ENCODE measurements at places on chromosomes 2 and 18.

- ATAC-seq = no peak
Measured at GRCh38 chr2:179927041-179927440, 65.6 kb upstream of the ZNF385B start.

DNA sequence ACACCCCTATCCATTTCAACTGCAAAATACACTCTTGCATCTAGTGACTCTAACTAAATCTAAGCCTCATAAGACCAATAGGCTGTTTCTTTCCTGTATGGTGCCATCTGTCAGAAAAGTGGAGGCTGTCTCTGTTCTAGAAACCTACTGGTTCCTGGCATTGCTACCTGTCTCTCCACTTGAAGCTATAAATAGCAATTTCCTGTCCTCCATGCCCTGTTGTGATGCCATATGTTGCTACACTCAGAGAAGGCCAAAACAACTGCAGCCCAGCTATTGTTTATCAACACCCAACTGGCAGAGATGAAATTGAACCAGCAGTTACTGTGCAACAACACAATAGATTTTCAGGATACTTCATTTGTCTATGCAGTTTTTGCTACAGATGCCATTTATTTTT is 1355.1 kb upstream of the SLC39A10 start:
- ATAC-seq = no peak

DNA sequence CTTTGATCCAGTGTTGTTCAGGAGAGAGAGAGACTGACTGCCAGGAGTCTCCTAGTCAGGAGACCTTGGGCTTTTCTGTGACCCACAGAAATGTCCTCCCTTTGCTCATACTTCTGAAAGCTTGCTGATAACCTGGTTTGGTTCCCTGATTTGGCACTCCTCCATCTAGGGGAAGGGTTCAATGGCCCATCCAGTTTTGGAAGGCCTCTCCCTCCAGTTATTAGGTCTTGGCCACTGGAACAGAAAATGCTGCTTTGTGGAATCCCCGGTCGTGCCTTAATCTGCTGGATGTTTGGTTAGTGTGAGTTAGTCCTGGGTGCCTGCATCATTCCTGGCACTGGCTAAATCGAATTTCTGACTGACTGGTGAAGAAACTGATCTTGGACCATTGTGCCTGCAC is 35.7 kb downstream of the KDM3A start:
- no peak for ATAC-seq

DNA sequence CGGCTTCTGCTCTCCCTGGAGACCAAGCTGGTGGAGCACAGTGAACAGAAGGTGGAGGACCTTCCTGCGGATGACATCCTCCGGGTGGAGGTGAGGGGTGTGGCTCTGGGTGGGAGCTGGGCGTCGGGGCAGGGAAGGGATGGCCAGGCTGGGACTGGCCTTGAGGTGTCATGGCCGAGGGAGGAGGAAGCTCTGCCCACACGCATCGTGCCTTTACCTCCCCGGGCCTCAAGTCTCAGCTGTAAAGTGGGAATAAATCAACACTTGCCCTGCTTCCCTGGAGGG is 98.2 kb downstream of the DYSF start:
- no peak for ATAC-seq

DNA sequence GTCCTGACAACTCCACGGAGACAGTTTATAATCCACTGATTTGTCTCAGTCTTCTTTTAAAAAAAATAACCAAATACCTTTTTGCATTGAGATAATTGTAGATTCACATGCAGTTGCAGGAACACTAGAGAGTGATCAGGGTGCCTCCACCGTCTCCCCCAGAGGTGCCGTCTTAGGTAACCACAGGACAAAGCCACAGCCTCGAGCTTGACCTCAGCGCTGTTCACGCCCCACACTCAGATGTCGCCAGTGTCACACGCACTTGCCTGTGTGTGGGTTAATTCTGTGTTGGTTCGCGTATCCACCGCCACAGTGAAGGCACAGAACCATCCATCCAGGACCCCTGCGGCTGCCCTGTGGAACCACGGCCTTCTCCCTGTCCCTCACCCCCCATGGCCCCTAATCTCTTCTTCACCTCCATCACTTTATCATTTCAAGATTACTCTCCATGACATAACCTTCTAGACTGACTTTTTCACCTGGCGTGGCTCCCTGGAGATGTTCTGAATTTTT is 295.0 kb upstream of the HDAC4 start:
- no peak for ATAC-seq

DNA sequence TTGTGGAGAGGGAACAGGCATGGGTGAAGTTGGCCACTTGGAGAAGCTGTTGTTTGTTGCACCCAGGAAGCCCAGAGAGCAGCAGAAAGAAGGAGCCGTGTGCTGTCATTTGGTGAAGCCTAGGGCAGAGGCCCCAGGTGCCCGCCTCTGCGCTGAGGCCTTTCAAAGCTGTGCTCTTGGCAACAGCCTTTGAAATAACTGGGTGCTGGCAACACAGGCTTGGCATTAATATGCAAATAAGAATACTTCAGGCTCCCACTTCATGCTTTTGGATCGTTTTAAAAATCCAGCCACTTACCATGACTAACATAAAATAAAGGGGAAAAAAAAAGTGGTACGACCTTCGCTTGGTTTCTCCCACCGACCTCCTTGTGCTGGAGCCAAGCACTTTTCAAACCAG is 41.1 kb downstream of the DHRS9 start:
- ATAC-seq = no peak

DNA sequence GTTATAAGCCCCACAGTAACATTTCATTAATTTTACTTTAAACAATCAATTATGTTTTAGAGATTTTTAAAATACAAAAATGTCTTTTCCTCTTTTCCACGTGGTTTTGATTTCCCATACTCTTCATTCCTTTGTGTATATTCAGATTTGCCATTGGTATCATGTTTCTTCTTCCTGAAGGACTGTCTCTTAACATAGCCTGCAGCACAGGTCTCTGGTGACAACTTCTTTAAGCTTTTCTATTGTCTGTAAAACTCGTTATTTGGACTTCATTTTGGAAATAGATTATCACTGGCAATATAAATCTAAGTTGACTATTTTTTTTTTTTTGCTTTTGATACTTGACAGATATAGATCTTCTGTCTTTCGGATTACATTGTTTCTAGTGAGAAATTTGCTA is 115.2 kb upstream of the KLHL29 start:
- ATAC-seq = no peak

DNA sequence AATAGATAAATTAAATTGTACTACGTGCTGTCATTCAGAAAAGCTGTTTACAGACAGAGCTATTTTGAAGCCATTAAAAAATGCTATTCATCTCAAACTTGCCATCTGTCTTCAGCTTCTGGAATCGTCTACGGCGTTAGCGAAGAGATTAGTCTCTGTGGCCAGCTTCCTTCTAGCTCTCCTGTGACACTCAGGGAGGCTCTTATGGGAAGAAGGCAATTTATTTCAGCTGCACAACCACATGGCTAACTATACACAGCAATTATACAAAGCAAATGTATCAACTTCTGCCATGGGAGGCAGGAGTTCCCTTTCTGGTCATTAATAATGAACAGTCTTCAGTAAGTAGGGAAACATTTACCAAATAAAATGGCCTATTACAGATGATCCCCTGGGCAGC is 6.3 kb downstream of the CTAGE1 start:
- no peak for ATAC-seq

DNA sequence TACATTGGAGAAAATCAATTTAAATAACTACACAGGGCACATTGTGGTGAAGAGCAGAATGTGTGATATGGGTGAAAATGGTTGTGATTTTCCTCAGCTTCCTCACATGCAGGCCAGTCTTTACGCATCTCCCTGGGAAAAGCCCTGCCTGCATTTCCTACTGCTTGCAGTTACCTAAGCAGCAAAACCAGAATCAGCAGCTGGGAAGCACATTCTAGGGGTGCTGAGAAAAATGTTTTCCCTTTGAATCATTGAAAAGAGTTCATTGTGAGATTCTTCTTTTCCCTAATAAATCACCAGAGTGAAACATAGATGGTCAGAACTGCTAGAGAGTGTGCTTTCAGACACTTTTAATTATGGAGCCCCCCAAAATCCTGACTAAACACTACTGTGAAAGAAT is 656.0 kb downstream of the TDRD15 start:
- ATAC-seq = no peak

- no peak for ATAC-seq
Measured at GRCh38 chr2:66683599-66683998, 248.7 kb downstream of the MEIS1 start.

DNA sequence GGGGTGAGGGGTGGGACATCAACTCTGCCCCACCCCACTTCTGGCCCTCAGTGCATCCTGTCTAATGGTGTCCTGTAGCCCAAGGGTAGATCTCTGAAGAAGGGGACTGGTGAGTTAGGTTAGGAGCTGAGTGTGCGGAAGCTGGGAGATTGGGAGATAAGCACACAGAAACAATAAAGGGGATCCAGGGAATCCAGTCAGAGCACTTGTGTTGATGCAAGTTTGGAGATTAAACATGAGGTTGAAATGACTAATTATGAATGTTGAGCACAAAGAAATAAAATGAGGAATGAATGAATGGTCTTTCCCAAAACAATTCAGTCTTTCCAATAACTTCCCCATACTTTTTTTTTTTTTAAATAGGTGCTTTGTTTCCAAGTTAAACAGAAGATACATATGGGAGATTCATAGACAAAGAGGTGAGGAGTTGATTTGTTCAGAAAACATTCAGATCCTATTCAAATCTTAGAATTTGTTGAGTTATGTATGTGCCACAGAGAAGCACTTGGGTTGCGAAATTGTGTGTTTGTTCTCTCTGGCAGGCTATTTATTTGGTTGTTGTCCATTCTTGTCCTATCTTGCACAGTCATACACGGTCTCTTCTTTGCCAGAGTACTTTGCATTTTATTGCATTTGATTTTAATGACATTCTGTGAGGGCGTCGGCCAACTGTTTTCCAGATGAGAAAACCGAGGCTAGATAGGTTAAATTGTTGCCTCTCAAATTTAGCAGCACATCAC is 31.6 kb upstream of the NABP1 start:
- ATAC-seq = no peak

DNA sequence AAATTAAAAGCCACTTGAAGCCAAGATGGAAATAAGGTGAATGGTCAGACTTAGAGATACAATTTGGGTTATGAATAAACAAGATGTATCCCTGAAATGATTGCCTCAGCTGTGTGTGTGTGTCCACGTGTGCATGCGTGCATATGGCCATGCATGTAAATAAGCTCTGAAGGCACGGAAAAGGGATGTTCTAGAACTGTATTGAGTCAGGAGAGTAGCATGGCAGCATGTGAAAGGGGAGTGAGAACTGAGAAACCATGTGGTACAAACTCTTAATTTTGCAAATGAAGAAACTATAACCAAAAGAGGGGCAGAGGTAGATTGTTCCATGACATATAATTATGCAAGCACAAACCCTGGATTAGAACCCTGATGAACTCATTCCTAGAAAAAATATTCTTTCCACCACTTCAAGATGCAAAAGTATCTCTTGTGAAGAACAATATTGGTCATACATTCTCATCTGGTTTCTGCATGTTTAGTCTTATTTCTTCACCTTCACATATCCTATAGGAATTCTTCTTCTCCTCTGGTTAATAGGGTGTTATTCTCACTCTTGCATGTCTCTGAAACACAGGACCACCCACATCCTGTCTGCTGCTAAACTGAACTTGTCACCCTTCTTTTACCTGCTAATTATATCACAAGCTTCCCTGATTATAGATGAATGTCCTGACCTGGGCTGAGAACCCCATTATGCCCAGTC is 455.8 kb downstream of the SETBP1 start:
- peak; percentile 59 for ATAC-seq

GRCh38 chr2:189829102-189829833 is 45.0 kb downstream of the PMS1 start:
- ATAC-seq = no peak

- no peak for ATAC-seq
Measured at GRCh38 chr2:43225093-43225787, 1.2 kb downstream of the ZFP36L2 start.

DNA sequence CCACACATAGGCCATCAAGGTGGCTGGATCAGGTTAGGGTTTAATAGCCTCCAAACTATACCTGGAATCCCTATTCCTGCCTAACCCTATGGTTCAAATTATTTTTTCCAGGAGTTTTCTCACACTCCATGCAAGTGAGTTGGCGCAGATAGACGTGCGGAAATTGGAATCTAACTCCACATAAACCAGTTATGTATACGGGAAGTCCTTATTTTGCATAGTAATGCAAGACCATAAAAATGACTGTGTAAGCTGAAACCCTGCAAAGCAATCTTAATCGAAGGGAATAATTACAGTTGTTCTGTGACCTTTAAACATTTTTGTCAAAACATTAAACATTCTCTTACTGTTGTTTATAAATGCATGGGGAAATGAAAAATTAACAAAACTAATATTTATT is 200.1 kb upstream of the SIX2 start:
- no peak for ATAC-seq

DNA sequence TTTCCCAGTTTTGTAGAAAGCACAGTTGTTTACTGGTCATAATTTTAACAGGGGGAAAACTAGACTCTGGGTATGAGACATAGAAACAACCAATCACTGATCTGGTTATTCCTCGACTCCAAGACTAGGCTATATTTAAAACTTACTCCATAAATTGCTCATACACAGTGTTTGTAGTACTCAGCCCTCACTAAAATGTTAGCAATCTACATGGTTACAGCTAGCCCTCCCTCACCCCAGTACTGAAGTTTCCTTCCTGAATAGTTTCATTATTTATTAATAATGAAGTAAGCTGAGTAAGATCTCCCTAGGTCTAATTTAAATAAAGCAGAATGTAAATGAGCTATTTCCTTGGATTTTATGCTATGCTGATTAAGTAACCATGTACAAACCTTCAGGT is 275.1 kb downstream of the CDH20 start:
- no peak for ATAC-seq

- no peak for ATAC-seq
Measured at GRCh38 chr2:72619626-72620025, 206.2 kb downstream of the EXOC6B start.

DNA sequence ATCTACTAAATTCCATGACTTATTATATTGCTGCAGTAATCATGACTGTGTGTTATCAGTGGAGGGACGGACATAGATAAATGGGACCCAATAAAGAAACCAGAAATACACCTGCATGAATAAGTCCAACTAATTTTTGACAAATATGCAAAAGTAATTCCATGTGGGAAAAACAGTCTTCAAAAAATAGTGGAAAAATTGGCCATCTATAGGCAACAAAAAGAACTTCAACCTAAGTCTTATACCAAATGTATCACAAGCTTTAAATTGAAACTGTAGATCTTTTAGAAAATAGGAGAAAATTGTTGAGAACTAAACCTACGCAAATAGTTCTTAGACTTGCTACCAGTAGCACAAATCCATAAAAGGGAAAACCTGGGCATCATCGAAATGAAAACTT is 376.2 kb downstream of the NCKAP5 start:
- ATAC-seq = no peak

- ATAC-seq = no peak
Measured at GRCh38 chr2:223558970-223559369, 43.2 kb downstream of the SCG2 start.

GRCh38 chr2:241558532-241559322 is at the start of gene BOK:
Gene BOK (plus strand): TSS chr2:241558745. CDS start chr2:241559484, 739 bp downstream.
- no peak for ATAC-seq

- no peak for ATAC-seq
Measured at GRCh38 chr2:204897561-204897960, 352.3 kb downstream of the PARD3B start.

- no peak for ATAC-seq
Measured at GRCh38 chr2:189347540-189347939, 93.7 kb upstream of the WDR75 start.

Measured in stimulated activated memory B cell treated with anti-CD40 and anti-IgM and Interleukin-4, amounts not matched to agents 10 μg/mL and 1 μg/mL and 100 μg/mL, for 72 hours (primary cell).